PC-9 (cell line): ENCODE measurements at places on chromosomes 11 and 22. TPM values are rescaled to one million over a fixed set of nuclear protein-coding genes. Genes with fewer than 3 reads are reported as not detected.
A peak's percentile ranks its signal among the peaks of the same experiment; 100 is the strongest.

- H3K4me3 ChIP-seq, result no peak overlapping the region
- H3K36me3 ChIP-seq, result no peaks in the 10 kb centered on the region
- H3K27ac ChIP-seq, result no peak overlapping the region
- no peak for DNase-seq
Measured at GRCh38 chr11:118138839-118139420, 13.7 kb downstream of the SCN4B start.

- peaks cover 18% of the 10 kb centered on the region for H3K4me1 ChIP-seq
- H3K27ac ChIP-seq, result no peak overlapping the region
- H3K27me3 ChIP-seq, result no peaks in the 10 kb centered on the region
Measured at GRCh38 chr22:42983470-42983869, 31.5 kb downstream of the PACSIN2 start.

DNA sequence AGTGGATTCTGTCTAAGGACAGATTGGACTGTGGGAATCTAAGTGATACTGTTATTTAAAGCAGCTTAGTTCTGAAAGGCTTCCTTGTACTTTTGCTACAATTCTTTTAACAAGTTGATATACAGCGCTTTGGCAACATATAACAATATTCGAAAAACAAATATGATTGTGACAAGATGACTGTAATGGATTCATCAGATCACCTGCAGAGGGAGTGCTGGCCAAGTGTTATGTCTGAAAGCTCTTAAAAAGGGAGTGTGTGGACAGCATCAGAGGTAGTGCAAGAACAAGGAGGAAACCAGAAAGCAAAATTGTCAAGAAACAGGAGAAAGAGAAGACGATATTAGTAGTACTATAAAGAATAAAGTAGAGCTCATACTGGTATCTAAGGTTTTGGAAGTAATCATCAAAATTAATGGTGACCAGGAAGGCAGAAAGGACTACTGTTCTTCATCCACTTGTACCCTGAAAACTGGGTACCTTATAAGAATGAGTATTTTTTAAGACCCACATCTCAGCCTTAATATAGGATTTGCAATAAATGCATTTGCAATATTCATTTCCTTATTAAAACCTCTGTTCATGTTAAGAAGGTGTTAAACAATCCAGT lies 1112.0 kb upstream of the CCDC90B start:
- no peak for DNase-seq
- H3K4me3 ChIP-seq, result no peak overlapping the region
- no peaks in the 10 kb centered on the region for H3K4me1 ChIP-seq
- no peaks in the 10 kb centered on the region for H3K27me3 ChIP-seq
- H3K27ac ChIP-seq, result no peak overlapping the region

GRCh38 chr22:28920757-28921584 lies 37.6 kb downstream of the ZNRF3 start:
- no peaks in the 10 kb centered on the region for H3K4me1 ChIP-seq
- no peaks in the 10 kb centered on the region for H3K36me3 ChIP-seq
- H3K4me3 ChIP-seq, result no peak overlapping the region
- DNase-seq, result no peak

GRCh38 chr11:133443206-133443747 lies 89.0 kb downstream of the OPCML start:
- H3K36me3 ChIP-seq, result no peaks in the 10 kb centered on the region
- no peak overlapping the region for H3K27ac ChIP-seq
- no peak for DNase-seq
- no peak overlapping the region for H3K4me3 ChIP-seq
- no peaks in the 10 kb centered on the region for H3K4me1 ChIP-seq

GRCh38 chr11:15650105-15650938 lies 535.6 kb downstream of the INSC start:
- peak; percentile 92 for DNase-seq
- H3K36me3 ChIP-seq, result no peaks in the 10 kb centered on the region
- peaks cover 50% of the 10 kb centered on the region for H3K4me1 ChIP-seq
- H3K27ac ChIP-seq, result peak overlapping the region; percentile 88

DNA sequence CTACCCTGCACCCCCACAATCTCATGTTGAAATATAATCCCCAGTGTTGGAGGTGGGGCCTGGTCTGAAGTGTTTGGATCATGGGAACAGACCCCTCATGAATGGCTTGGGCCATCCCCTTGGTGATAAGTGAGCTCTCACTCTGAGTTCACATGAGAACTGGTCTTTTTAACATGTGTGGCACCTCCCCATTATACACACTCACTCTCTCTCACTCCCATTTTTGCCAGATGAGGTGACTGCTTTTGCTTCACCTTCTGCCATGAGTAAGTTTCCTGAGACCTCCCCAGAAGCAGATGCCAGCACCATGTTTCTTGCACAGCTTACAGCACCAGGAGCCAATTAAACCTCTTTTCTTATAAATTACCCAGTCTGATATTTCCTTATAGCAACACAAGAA lies 32.1 kb upstream of the DRD2 start:
- no peaks in the 10 kb centered on the region for H3K36me3 ChIP-seq
- no peaks in the 10 kb centered on the region for H3K4me1 ChIP-seq

RTN4RL2 gene
- 3.4 and 4.6 TPM in 2 replicates for total RNA-seq

- H3K27ac ChIP-seq, result 0 out of 2 replicates have a peak overlapping the region, but pooled peaks have one; percentile 86
- H3K27me3 ChIP-seq, result no peaks in the 10 kb centered on the region
- H3K4me1 ChIP-seq, result peaks cover 57% of the 10 kb centered on the region
- H3K4me3 ChIP-seq, result no peak overlapping the region
- DNase-seq, result no peak
Measured at GRCh38 chr11:117930668-117931330, 1.6 kb upstream of the TMPRSS13 start.

GRCh38 chr11:32305460-32305859 lies 129.9 kb downstream of the WT1 start:
- H3K36me3 ChIP-seq, result no peaks in the 10 kb centered on the region
- H3K27me3 ChIP-seq, result no peaks in the 10 kb centered on the region
- no peak overlapping the region for H3K27ac ChIP-seq
- H3K4me3 ChIP-seq, result no peak overlapping the region

DNA sequence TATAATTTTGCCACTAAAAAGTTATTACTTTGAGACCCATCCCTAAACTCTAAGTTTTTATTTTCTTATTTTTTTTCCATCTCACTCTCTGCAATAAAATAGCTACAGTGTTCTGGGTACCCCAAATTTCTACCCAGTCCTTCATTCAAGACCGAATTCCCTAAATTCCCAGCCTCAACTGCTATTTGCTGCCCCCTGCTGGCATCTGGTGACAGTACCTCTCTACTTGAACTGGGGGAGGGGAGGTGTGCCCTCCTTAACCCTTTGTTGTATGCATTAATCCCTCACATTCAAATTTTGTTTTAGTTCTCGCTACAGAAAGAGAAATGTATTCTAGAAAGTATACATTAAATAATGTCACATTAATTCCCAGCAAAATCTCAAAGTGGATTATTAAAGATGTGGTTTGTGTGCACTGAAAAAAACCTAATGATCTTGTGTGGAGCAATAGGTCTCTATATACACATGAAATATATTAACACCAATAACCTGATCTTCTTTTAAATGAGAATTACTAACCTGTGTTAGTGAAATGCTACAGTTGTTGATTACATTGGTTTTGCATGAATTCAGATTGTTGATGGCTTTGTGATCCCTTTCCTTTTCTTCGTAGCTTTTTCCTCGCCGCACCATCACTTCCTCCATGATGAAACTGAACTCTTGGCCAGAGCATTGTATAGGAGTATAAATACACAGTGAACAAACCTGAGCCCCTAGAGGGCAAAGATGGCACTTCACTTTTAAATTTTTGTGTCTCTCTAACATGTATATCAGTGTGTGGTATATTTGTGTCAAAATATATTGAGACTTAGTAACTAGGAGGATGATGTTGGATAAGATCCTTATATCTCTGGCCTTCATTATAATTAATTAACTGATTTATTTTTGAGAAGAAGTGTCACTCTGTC lies 590.0 kb downstream of the METTL15 start:
- H3K27ac ChIP-seq, result no peak overlapping the region
- no peak overlapping the region for H3K4me3 ChIP-seq
- DNase-seq, result peak; percentile 37
- no peaks in the 10 kb centered on the region for H3K27me3 ChIP-seq
- H3K4me1 ChIP-seq, result peaks cover 24% of the 10 kb centered on the region

DNA sequence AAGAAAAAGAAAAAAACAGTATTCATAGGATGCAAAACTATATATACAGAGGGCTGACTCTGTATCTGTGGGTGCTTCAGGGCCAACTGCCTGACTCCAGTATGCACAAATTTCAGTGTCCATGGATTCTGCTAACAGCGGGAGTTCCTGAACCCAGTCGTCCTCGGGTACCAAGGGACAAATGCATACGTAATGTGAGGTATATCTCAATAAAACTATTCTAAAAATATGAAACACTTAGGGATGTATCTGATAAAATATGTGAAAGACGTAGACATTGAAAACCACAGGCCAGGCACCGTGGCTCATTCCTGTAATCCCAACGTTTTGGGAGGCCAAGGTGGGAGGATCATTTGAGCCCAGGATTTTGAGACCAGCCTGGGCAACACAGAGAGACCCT lies 13.9 kb upstream of the COMT start:
- no peak for DNase-seq
- H3K27me3 ChIP-seq, result no peaks in the 10 kb centered on the region
- no peaks in the 10 kb centered on the region for H3K4me1 ChIP-seq
- H3K27ac ChIP-seq, result no peak overlapping the region
- no peaks in the 10 kb centered on the region for H3K36me3 ChIP-seq

DCDC1 gene
- 1.5 and 2.2 TPM in 2 replicates for total RNA-seq

ANKRD13D gene
- 79.6 and 93.2 TPM in 2 replicates for total RNA-seq

GRCh38 chr11:132158091-132158490 lies 787.7 kb downstream of the NTM start:
- no peaks in the 10 kb centered on the region for H3K36me3 ChIP-seq
- DNase-seq, result peak; percentile 41
- H3K27ac ChIP-seq, result no peak overlapping the region
- no peaks in the 10 kb centered on the region for H3K4me1 ChIP-seq

SEC14L2 gene
- total RNA-seq, result 51.3 and 60.8 TPM in 2 replicates

GRCh38 chr11:130840679-130841078 lies 75.6 kb downstream of the SNX19 start:
- no peaks in the 10 kb centered on the region for H3K36me3 ChIP-seq
- H3K27me3 ChIP-seq, result no peaks in the 10 kb centered on the region
- no peak for DNase-seq
- H3K4me1 ChIP-seq, result no peaks in the 10 kb centered on the region

MN1 gene
- total RNA-seq, result 8.2 and 9.1 TPM in 2 replicates

- no peak for DNase-seq
- H3K27me3 ChIP-seq, result peaks cover 94% of the 10 kb centered on the region
- H3K27ac ChIP-seq, result no peak overlapping the region
- peaks cover 11% of the 10 kb centered on the region for H3K4me1 ChIP-seq
- H3K36me3 ChIP-seq, result no peaks in the 10 kb centered on the region
Measured at GRCh38 chr11:114169321-114169749, 109.8 kb downstream of the ZBTB16 start.

- H3K27me3 ChIP-seq, result no peaks in the 10 kb centered on the region
- H3K27ac ChIP-seq, result no peak within 1 kb of the TSS
- no peaks in the 10 kb centered on the region for H3K36me3 ChIP-seq
- DNase-seq, result no peak
- H3K4me1 ChIP-seq, result no peaks in the 10 kb centered on the region
Measured at GRCh38 chr11:2301631-2302305, at the start of the genes C11orf21 and TSPAN32. C11orf21 (minus strand) TSS chr11:2301918; CDS start chr11:2301808, 110 bp downstream. TSPAN32 (plus strand) TSS chr11:2302013; CDS start chr11:2302150, 137 bp downstream.

CLCF1 gene
- 15.9 and 17.0 TPM in 2 replicates for total RNA-seq

DNA sequence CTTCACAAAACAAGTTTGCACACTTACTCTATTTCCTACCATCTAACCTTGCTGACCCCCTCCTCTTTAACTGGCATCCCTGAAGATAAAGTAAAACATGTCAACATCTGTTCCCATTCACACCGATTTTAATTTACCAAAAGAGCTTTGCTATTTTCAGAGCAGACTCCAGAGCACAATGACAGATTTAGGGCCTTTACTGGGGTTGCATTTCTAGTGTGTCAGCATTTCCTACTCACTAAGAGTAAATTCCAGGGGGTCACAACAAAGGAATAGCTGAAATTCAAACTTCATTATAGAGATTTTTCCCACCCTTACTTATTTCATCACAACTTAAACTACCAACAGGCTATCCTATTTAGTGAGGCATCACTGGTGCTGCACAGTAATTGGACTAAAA lies 60.8 kb downstream of the SOX6 start:
- no peaks in the 10 kb centered on the region for H3K27me3 ChIP-seq
- no peaks in the 10 kb centered on the region for H3K36me3 ChIP-seq
- H3K4me1 ChIP-seq, result no peaks in the 10 kb centered on the region
- DNase-seq, result no peak
- no peak overlapping the region for H3K27ac ChIP-seq

- peaks cover 14% of the 10 kb centered on the region for H3K27me3 ChIP-seq
- no peaks in the 10 kb centered on the region for H3K36me3 ChIP-seq
- no peak for DNase-seq
- H3K27ac ChIP-seq, result no peak within 1 kb of the TSS
- H3K4me1 ChIP-seq, result no peaks in the 10 kb centered on the region
- no peak within 1 kb of the TSS for H3K4me3 ChIP-seq
Measured at GRCh38 chr11:60971520-60971919, at the start of gene CD6. CD6 (plus strand) TSS chr11:60971680; CDS start chr11:60971866, 186 bp downstream.

DNA sequence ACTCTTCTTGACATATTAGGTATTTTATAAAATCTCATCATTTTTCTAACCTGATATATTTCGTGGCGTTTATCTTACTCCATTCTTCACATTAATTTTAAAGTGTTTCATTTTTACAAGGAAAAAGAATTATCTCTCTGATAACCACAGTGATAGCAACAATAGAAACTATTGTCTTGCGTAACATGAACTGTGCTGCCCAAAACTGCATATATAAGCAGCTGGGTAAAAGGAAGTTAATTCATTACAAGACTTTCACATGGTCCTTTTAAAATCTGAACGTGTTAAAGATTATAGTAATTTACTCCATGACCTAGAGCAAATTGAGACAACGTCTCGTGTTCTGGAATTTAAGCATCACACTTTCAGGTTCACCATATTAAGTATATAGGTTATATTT lies 210.4 kb upstream of the GRIA4 start:
- no peaks in the 10 kb centered on the region for H3K27me3 ChIP-seq
- no peaks in the 10 kb centered on the region for H3K4me1 ChIP-seq
- H3K4me3 ChIP-seq, result no peak overlapping the region

GLYATL1B gene
- not detected in 2 replicates for total RNA-seq

NEAT1 gene
- 825 and 938 TPM in 2 replicates for total RNA-seq

LRRN4CL gene
- total RNA-seq, result 1.0 and 1.3 TPM in 2 replicates

DNA sequence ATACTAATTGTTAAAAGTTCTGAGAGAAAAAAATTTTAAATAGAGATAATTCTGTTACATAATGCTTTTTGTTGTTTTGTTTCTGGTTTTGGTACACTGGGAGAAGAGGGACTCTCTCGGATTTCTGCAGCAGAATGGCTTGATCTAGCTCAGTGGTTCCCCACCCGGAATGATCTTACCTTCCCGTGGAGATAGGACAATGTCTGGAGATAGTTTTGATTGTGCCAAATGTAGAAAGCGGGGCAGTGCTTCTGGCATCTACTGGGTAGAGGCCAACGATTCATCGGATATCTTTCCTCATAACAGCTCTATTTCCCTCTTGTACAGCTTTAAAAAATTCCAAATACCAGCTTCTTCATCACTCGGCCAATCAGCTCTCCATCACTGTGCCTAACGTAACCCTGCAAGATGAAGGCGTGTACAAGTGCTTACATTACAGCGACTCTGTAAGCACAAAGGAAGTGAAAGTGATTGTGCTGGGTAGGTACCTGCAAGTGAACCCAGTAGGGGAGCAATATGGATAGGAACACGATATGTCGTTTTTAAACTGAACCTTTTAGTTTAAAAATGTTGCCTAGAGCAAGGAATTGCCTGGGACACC lies 13.2 kb downstream of the CRTAM start:
- DNase-seq, result no peak
- H3K36me3 ChIP-seq, result no peaks in the 10 kb centered on the region
- H3K4me3 ChIP-seq, result no peak overlapping the region
- H3K27ac ChIP-seq, result no peak overlapping the region; the same call in 1 of the 2 replicates
- no peaks in the 10 kb centered on the region for H3K27me3 ChIP-seq
